ENCODE measurements at places on chromosomes 6 and 20. TPM values are rescaled to one million over a fixed set of nuclear protein-coding genes. Genes with fewer than 3 reads are reported as not detected.

DNA sequence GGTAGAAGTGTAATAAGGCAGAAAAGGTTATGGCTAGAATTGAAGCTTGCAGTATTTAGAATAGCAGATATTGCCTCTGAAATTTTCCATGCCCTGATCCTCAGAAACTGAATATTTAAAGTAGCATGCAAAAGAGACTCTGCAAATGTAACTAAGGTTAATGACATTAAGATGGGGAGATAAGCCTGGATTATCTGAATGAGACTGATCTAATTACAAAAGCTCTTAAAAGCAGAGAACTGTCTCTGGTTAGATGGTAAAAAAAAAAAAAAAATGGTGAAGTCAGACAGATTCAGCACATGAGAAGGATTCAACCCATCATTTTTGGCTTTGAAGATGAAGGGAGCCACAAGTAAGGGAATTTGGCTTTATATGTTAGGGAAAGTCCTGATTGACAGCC is 503.7 kb upstream of the IRAK1BP1 start:
- DNase-seq, result no peak
- no peaks in the 10 kb centered on the region for H3K36me3 ChIP-seq

DNA sequence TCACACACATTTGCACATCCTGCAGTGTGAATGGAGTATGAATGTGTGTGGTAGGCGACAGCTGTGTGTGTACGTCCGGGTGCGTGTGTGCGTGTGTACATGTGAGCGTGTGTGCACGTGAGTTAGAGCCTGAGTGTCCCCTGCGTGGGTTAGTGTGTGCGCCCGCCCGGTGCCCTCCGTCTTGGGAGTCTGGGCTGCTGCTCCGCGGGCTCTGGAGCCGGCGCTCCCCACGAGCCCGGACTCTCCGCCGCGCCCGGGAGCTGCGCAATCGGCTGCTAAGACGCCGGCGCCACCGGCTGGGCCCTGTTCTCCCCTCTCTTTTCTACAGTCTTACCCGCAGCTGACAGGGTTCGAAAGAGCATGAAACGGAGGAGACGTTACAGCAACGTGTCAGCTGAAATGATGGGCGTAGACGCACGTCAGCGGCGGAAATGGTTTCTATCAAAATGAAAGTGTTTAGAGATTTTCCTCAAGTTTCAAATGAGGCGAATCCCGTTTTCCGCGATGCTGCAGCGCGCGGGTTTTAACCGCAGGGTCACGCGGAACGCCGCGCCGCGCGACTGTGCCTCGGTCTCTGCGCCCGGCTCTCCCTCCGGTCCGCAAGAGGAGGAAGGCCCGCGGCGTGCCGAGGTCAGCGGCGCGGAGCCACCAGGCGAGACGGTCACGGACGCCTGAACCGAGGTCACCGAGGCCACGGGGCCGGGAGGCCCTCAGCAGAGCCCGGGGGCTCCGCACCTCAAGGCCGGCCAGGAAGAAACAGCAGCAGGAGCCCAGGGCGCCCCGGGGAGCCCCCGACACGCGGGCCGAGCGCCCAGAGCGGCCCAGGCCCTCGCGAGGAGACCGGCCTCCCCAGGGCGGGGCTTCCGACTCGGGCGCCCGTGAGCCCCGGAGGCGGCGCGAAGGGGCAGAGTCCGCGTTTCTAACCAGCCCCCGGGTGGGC is 95.3 kb upstream of the BHLHE23 start:
- peak overlapping the region; percentile 38 for H3K4me3 ChIP-seq
- peaks cover 8% of the 10 kb centered on the region for H3K4me1 ChIP-seq
- H3K27me3 ChIP-seq, result no peaks in the 10 kb centered on the region
- peak; percentile 29 for DNase-seq
- no peaks in the 10 kb centered on the region for H3K36me3 ChIP-seq
- H3K27ac ChIP-seq, result no peak overlapping the region

GRCh38 chr6:48136856-48137255 is 25.9 kb upstream of the PTCHD4 start:
- H3K36me3 ChIP-seq, result no peaks in the 10 kb centered on the region
- H3K4me1 ChIP-seq, result no peaks in the 10 kb centered on the region
- no peaks in the 10 kb centered on the region for H3K27me3 ChIP-seq
- H3K27ac ChIP-seq, result no peak overlapping the region
- DNase-seq, result no peak

- no peak overlapping the region for H3K4me3 ChIP-seq
- H3K36me3 ChIP-seq, result no peaks in the 10 kb centered on the region
- H3K27me3 ChIP-seq, result no peaks in the 10 kb centered on the region
- no peaks in the 10 kb centered on the region for H3K4me1 ChIP-seq
- no peak for DNase-seq
Observed at GRCh38 chr6:136864676-136865075, 42.3 kb downstream of the PEX7 start.

GRCh38 chr6:135231469-135231844 is 50.3 kb downstream of the MYB start:
- no peak overlapping the region for H3K4me3 ChIP-seq
- H3K4me1 ChIP-seq, result no peaks in the 10 kb centered on the region
- H3K27me3 ChIP-seq, result no peaks in the 10 kb centered on the region
- no peak for DNase-seq
- no peak overlapping the region for H3K27ac ChIP-seq

GRCh38 chr6:84516154-84516553 is 248.2 kb downstream of the TBX18 start:
- no peaks in the 10 kb centered on the region for H3K36me3 ChIP-seq
- no peak for DNase-seq
- no peaks in the 10 kb centered on the region for H3K4me1 ChIP-seq
- no peaks in the 10 kb centered on the region for H3K27me3 ChIP-seq

GRCh38 chr6:44833248-44833647 is 445.7 kb downstream of the CDC5L start:
- no peaks in the 10 kb centered on the region for H3K36me3 ChIP-seq
- no peaks in the 10 kb centered on the region for H3K27me3 ChIP-seq
- no peak for DNase-seq
- no peaks in the 10 kb centered on the region for H3K4me1 ChIP-seq
- no peak overlapping the region for H3K27ac ChIP-seq

DNA sequence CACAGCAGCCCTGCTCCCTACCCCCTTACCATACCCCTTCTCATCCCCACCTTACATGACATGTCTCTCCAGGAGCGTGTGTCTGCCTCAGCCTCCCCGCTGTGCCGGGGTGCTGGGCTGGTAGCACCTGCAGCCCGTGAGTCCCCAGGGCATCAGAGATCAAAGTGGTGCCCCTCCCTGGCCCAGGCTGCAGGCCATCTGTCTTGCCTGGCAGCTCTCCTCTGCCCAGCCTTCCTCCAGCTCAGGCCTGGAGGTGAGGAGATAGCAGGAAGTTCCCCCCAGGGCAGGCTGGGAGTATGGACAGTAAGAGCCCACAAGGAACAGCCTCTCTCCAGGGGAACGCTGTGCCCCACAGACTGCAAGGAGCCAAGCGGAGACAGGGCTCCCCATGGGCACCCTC is 35.3 kb downstream of the GRM4 start:
- H3K4me1 ChIP-seq, result no peaks in the 10 kb centered on the region
- no peak overlapping the region for H3K27ac ChIP-seq
- no peak overlapping the region for H3K4me3 ChIP-seq
- no peaks in the 10 kb centered on the region for H3K36me3 ChIP-seq
- H3K27me3 ChIP-seq, result no peaks in the 10 kb centered on the region

DNA sequence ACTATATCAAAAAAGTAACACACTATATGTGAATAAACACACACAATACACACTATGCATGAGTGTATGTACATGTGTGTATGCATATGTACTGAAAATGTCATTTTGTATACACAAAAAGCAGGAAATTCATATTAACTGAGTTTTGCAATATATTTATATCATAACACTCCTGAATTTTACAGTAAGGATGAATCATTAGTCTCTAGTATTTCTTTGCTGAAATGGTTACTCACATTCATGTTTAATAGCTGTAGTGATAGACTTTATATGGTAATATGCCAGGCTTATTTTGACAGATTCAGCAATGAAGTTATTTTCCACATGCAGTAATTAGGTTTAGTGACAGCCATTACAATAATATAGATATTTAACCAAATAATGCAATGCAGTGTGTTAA is 1216.2 kb upstream of the CITED2 start:
- no peaks in the 10 kb centered on the region for H3K36me3 ChIP-seq
- H3K4me3 ChIP-seq, result no peak overlapping the region
- no peaks in the 10 kb centered on the region for H3K4me1 ChIP-seq
- H3K27ac ChIP-seq, result no peak overlapping the region
- no peaks in the 10 kb centered on the region for H3K27me3 ChIP-seq

DNA sequence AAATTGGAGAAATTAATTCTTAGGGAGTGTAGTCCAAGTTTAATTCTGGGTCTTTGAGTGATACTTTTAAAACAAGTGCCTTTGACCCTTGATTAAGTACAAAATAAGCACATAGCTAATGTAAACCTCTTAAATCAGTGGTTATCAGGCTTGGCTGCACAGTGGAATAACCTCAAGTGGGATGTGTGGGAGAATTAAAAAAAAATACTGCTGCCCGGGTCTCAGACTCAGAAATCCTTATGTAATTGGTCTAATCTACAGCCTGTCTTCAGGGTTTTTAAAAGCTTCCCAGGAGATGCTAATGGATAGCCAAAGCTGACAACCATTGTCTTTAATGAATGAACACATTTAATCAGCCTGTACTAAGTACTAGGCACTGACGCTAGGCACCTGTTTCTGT is 28.5 kb upstream of the TMEM14A start:
- no peak overlapping the region for H3K4me3 ChIP-seq
- H3K27ac ChIP-seq, result no peak overlapping the region
- H3K36me3 ChIP-seq, result no peaks in the 10 kb centered on the region
- H3K27me3 ChIP-seq, result peaks cover 6% of the 10 kb centered on the region

DNA sequence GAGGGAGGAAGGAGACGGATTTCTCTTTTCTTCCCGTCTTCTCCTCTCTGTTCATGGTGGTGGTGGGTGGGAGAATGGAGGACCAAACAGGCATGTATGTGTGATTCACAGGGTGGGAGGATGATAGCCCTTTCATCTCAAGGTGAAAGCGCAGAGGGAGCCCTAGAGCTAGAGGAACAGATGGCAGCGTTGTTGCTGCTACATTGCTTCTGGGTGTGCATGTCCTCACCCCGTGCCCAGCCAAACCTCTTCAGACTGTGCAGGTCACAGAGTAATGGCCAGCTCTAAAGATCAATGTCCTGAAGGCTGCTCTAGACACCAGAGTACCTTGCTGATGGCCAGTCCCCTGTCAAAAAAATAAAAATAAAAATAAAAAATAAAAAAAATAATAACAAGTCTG is 301.8 kb downstream of the TBC1D7 start:
- no peaks in the 10 kb centered on the region for H3K36me3 ChIP-seq
- H3K4me1 ChIP-seq, result no peaks in the 10 kb centered on the region
- no peak for DNase-seq
- H3K27me3 ChIP-seq, result no peaks in the 10 kb centered on the region

DNA sequence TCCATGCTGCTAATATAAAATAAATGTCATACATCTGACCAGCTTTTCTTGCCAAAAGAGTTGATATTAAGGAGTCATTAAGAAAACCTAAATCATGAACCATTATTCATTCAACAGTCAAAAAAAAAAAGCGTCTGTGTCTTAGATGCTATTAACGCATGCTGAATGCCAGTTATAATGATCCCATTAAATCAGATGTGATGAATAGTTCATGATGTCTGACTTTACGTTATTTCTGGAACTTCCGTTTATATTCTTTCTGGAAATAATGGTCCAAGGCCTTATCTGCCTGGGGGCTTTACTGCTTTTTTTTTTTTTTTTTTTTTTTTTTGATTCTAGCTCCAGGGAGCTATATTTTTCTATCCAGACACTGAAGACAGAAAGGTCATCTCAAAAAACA is 877.1 kb downstream of the HACE1 start:
- H3K4me1 ChIP-seq, result no peaks in the 10 kb centered on the region
- H3K27ac ChIP-seq, result no peak overlapping the region
- no peaks in the 10 kb centered on the region for H3K36me3 ChIP-seq
- H3K4me3 ChIP-seq, result no peak overlapping the region

GRCh38 chr6:169326067-169326799 is 72.6 kb upstream of the THBS2 start:
- no peaks in the 10 kb centered on the region for H3K36me3 ChIP-seq
- H3K4me1 ChIP-seq, result no peaks in the 10 kb centered on the region
- H3K4me3 ChIP-seq, result no peak overlapping the region
- DNase-seq, result peak; percentile 60
- no peaks in the 10 kb centered on the region for H3K27me3 ChIP-seq

DNA sequence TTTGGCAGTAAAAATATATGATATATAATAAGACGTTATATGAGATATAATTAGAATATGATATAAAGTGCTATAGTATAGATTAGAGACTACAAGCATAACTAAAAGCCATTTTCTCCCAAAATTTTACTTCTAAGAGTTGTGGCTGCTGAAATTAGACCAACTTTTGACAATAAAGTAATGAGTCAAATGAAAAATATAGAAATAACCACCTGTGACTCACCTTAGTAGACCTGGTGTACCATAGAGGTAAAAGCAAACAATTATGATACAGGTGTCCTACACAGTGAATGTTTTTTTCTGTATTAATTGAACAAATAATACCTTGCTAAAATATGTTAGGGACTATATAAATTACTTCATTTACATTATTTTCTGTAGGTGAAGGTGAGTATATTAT is 482.9 kb upstream of the MAN1A1 start:
- H3K27ac ChIP-seq, result no peak overlapping the region
- no peaks in the 10 kb centered on the region for H3K27me3 ChIP-seq
- no peak overlapping the region for H3K4me3 ChIP-seq
- DNase-seq, result no peak
- no peaks in the 10 kb centered on the region for H3K36me3 ChIP-seq
- no peaks in the 10 kb centered on the region for H3K4me1 ChIP-seq

DNA sequence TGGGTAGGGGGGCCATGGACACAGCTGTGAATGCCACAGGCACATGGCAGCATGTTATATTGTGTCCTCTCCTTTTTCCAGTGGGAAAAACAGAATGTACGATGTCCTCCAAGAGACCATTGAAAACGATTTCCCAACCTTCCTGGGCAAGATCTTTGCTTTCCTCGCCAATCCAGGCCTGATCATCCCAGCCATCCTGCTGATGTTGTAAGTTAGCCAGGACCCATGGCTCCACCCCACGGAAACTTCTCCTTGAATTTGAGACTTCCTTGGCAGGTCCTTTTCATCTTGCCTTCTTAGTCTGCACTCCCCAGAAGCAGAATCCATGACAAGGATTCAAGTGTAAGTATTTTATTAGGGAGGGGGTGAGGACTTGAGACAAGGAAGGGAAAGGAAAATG is 28.2 kb upstream of the NOP56 start:
- no peaks in the 10 kb centered on the region for H3K4me1 ChIP-seq
- no peak for DNase-seq
- no peaks in the 10 kb centered on the region for H3K36me3 ChIP-seq
- H3K4me3 ChIP-seq, result no peak overlapping the region
- H3K27ac ChIP-seq, result no peak overlapping the region

- H3K27me3 ChIP-seq, result peaks cover 3% of the 10 kb centered on the region
- H3K4me1 ChIP-seq, result no peaks in the 10 kb centered on the region
- no peaks in the 10 kb centered on the region for H3K36me3 ChIP-seq
- H3K27ac ChIP-seq, result no peak overlapping the region
Observed at GRCh38 chr20:51077686-51078060, 54.8 kb upstream of the KCNG1 start.

The DEFB124 gene
- total RNA-seq, result not detected

The AHCY gene
- 91.8 TPM for total RNA-seq

The ZKSCAN8 gene
- 10.5 TPM for total RNA-seq

The TINAG gene
- total RNA-seq, result not detected

The NKX2-4 gene
- total RNA-seq, result not detected

The IL17A gene
- not detected for total RNA-seq

The GLYATL3 gene
- not detected for total RNA-seq

The FAM217A gene
- total RNA-seq, result not detected

The C20orf202 gene
- total RNA-seq, result 0.33 TPM
